ENCODE measurements at places on chromosomes 12 and 14. TPM values are rescaled to one million over a fixed set of nuclear protein-coding genes. Genes with fewer than 3 reads are reported as not detected.
A peak's percentile ranks its signal among the peaks of the same experiment; 100 is the strongest.

DNA sequence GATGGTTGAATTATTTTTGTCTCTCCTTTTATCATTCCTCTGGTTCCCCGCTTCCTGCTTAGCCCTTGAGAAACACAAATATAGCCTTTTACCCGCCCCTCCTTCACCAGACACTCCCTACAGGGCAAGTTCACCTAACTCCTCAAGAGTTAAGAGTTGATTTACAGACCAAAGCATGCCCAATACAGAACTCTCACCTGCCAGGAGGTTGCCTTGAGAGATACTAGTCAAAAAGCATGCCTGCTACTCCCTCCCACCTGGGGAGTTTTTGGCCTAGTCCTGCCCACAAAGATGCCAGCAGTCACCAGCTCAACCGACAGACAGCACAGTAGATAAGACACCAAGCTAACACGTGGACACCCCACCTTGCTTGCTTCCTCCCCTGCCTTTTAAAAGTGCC is 11.2 kb downstream of the LGMN start:
- no peak for DNase-seq

POLE gene
- total RNA-seq: 23.5 TPM

DNA sequence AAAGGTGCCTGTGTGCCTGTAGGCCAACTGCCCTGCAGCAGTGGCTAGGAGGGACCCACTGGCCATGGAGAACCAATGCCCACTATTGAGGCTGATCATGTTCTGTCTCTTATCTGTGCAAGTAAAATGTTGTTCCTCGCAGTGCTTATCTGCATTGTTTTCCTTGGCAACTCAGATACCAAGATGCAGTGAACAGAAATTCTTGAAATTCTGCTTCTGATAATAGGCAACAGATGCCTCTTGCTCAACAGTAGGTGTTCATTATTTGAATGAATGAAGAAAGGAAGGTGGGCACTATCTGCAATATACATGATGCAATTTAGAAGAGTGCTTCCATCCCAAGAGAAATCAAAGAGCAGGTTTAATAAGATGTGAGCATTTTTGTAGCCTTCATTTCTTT is 232.2 kb downstream of the NUAK1 start:
- no peak for DNase-seq

DNA sequence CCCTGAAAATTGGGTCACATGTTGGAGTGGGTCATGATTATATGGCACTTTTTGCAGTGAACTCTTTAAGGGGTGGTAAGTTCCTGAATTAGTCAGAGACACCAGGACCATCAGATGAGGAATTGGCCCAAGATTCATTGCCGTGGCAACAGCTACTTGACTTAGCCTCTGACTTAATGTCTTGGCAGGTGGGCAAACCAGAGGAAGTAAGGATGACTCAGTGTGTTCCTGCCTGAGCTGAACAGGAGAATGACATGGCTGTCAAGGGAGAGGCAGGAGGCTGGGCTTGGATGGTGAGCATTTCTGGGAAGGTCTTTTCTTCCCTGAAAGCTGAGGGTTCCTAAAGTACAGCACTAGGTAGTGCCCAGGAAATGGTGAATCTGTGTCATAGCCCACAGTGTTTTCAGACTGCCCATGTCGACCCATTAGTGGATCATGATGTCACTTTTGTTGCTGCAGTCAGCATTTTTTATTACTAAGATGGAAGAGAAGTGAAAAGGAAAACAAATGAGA is 170.1 kb upstream of the PWP1 start:
- no peak for DNase-seq

- peak; percentile 69 for DNase-seq
Measured at GRCh38 chr14:89013098-89013504, 188.7 kb downstream of the TTC8 start.

A2M gene
- total RNA-seq: 2,772 TPM

DNA sequence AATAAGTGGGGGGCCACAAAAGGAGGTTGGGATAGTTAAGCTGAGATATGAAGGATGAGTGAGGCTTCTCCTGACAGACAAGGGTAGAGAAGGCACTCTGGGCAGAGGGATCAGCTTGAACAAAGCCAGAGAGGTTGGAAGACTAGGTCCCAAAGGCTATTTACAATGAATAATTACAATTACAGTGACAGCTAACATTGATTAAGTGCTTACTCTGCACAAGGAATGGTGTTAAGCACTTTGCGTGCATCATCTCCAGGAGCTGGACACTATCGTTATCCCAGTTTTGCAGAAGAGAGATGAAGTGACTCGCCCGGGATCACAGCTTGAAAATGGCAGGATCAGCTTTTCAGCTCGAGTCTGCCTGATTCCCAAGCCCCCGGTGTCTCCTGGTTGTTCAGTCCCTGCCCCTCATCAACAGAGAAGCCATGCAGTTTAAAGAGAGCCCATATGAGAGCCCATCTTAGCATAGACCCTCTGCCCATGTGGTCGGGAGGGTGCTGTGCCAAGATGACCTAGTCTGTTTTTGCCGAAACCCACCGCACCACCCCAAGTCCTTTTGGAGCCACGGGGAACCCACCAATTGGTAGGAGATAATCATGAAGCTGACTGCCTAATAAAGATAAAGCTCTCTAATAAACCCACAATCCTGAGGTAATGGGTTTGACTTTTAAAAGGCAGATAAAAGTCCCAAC is 89.9 kb upstream of the HSPB8 start:
- DNase-seq: no peak

GRCh38 chr12:131122631-131123030 is 168.9 kb downstream of the ADGRD1 start:
- DNase-seq: no peak

DNA sequence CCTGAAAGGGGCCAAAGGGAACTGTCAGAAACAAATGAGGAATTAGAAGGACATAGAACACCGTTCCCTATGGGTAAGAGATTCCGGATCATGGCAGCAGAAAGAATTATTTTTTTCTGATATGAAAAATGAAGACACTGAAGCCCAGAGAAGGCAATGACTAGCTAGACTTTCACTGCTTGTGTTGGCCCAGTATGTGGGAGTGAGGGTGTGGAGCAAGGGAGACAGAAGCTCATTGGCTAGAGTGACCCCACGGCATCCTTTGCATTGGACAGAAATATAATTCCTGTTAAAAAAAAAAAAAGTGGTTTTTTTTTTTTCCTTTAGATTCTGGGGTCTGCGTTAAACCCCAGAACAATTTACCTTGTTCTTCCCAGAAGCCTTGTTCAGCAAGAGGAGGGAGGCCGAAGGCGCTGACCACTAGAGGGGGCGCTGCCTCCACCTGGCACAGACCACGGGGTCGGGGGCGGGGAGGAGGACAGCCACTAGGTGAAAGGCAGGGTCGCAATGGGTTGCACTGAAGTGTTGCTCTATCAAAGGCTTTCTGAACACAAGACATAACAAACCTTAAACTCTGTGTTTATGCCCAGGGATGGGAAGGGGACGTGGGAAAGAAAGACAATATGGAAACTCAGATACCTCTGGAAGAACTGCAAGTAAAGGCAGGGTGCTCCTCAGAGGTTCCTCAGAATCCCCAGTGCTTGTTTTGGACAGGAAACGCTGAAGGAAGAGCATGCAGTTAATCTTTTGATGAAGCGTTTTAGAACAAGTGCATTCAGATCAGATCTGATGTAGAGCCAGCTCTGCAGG is 156.8 kb downstream of the KCNA5 start:
- DNase-seq: peak; percentile 70

P2RX2 gene
- total RNA-seq: 0.55 TPM

- no peak for DNase-seq
Measured at GRCh38 chr12:62895351-62895877, 39.5 kb downstream of the PPM1H start.

ERP27 gene
- 9.7 TPM for total RNA-seq

DNA sequence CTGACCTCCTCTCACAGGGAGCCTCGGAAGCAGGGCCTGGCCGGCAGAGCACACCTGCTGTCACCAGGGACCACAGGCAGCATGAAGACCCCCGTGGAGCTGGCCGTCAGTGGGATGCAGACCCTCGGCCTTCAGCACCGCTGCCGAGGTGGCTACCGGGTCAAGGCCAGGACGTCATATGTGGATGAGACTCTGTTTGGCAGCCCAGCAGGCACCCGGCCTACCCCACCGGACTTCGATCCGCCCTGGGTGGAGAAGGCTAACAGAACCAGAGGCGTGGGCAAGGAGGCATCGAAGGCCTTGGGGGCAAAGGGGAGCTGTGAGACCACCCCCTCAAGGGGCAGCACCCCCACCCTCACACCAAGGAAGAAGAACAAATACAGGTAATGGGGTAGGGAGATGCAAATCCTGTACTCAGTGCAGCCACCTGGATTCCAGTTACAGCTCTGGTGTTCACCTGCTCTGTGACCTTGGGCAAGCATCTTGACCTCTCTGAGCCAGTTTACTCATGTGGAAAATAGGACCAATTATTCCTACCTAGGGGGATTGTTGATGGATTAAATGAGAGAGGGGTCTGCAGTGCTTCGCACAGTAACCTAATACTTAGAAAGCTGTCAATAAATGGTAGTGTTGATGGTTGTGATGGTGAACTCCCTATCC is 1.3 kb downstream of the RITA1 start:
- no peak for DNase-seq

DNA sequence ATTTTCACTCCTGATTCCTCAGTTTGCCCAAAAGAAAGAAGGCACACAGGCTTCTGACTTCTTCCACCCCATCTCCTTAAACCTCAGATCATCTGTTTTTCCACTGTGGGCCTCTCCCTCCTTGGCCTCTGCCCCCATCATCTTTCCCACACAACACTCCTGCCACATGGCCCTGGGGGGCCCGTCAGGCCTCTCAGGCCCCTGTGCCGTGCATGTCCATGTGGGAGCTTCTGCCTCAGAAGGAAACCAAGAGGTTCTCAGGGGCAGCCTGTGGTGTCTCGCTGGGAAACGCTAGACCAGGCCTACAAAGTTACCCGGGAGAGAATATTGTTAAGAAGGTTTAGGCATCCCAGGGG is 8.0 kb downstream of the KLHL33 start:
- DNase-seq: no peak

DNA sequence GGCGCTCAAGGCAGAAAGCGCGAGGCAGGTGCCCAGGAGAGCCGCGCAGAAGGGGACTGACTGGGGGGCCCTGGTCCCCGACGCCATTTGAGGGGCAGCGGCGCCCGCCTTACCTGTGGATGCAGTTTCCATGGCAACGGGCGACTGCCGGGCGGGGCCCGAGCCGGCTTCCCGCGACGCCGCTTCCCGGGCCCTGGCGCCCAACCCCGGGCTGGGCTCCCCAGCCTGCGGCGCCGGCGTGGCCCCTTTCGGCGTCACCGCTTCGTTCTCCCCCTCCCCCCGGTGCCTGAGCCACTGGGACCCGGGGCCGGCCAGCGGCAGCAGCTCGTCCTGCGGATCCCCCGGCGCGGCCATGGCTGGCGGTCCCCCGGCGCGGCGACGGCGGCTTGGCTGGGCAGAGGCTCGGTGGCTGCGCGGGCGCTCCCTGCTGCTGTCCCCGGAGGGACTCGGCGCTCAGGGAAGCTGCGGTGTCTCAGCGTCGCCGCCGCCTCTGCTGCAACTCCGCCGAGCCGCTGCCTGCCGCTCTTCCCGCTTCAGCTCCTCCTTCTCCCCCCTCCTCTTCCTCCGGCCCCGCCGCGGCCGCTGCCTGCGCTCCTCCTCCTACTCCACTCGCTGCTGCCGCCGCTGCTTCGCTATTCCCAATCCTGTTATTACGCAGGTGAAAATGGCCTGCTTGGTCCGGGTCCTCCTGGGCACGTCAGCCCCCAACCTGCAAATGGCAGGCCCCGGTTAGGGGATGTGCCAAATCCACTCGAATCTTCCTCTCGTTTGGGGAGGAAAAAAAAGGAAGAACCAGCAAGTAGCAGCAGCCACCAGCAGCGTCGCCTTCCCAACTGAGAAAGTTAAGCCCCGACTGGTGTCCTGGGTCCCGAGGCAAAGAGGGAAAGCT is at the start of gene RTN1:
Gene RTN1 (minus strand): TSS at position 500 of the 889 bp plus-strand sequence. CDS start 146 bp downstream, at position 354.
- DNase-seq: peak; percentile 87

DNA sequence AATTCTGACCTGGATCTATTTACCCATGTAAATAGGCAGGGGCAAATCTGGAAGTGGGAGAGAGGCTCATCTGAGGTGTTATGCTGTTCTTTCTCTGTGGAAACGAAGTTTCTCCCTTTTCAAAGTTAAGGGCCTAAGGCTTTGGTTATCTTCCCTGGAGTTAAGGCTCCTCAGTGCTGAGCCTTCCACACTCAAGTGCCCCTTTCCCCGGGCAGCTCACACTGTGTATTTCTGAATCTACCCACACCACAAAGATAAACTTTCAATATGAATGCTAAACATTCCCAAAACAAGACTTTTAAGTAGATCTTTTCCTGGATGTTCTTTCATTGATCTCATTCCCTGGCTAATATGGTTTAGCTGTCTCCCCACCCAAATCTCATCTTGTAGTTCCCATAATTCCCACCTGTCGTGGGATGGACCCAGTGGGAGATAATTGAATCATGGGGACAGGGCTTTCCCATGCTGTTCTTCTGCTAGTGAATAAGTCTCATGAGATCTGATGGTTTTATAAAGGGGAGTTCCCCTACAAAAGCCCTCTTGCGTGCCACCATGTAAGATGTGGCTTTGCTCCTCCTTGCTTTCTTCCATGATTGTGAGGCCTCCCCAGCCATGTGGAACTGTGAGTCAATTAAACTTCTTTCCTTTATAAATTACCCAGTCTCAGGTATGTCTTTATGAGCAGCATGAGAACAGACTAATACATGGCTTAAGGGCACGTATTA is 251.1 kb downstream of the NAV3 start:
- no peak for DNase-seq

- no peak for DNase-seq
Measured at GRCh38 chr12:119684711-119685369, 16.9 kb downstream of the PRKAB1 start.

GRCh38 chr12:53558631-53559030 is 51.3 kb upstream of the NPFF start:
- DNase-seq: no peak

C3AR1 gene
- total RNA-seq: 45.0 TPM

GRCh38 chr12:121145221-121145620 is 12.5 kb downstream of the P2RX7 start:
- no peak for DNase-seq

DNA sequence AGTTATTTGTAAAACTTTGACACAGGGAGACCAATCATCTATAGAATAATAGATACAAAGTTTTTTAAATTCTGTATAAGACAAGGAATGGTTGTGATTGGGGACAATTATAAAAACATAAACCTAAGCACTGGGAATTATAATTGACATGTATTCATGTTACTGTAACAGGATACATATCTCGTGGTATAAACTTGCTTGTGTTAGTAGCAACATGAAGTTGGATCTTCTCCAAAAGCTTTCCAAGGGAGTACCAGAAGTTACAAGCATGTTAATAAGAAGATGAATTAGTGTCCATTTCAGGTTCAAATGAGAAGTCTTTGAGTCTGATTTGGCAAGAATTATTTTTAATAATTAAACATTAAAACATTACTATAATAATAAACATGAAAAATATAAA is 42.2 kb downstream of the CDKL1 start:
- no peak for DNase-seq

DNA sequence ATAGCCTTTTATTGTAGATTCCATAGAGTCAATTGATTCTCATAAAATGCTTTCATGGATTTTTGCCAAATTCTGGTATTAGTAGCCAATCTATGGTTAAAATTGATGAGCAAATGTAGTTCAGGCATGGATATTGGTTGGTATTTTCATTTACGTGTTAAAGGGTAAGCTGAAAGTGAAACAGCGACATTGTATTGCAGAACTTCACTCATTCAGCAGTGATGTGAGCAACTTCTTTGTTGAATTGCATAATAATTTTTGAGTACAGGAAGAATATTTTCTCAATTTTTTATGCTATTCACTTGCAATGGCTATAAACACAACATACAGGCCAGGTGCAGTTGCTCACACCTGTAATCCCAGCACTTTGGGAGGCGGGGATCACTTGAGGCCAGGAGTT is 24.2 kb upstream of the FAM222A start:
- no peak for DNase-seq

ELK3 gene
- total RNA-seq: 41.2 TPM

TMTC1 gene
- total RNA-seq: 37.4 TPM

DMAC2L gene
- 16.0 TPM for total RNA-seq

- DNase-seq: no peak
Measured at GRCh38 chr12:120971299-120972180, 6.8 kb upstream of the HNF1A start.

SLC17A8 gene
- 0.14 TPM for total RNA-seq

All from upper lobe of right lung (tissue), 1 donor.